ENCODE measurements at places on chromosomes 3 and 15.

- no peak for DNase-seq
These were observed 1.1 kb upstream of the KPNA4 start for GRCh38 chr3:160566499-160566898.

DNA sequence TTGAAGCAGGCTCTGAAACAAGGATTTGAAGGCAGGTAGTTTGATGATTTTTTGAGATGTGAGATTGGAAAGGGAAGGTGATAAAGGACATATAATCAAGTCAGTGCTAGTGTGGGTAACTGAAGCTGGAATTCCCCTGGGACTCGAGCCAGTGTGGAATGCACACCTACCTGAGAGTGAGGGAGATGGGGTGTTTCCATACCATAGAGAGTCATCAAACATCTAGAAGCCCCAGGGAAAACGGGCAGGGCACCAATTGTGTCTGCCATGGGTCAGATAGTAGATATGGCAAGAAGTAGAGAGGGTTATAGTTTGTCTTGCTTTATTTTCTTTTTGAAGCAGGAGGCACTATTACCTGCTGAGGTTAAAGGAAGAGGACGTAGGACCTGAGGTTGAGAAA is 120.0 kb downstream of the SSR3 start:
- DNase-seq: no peak

DNA sequence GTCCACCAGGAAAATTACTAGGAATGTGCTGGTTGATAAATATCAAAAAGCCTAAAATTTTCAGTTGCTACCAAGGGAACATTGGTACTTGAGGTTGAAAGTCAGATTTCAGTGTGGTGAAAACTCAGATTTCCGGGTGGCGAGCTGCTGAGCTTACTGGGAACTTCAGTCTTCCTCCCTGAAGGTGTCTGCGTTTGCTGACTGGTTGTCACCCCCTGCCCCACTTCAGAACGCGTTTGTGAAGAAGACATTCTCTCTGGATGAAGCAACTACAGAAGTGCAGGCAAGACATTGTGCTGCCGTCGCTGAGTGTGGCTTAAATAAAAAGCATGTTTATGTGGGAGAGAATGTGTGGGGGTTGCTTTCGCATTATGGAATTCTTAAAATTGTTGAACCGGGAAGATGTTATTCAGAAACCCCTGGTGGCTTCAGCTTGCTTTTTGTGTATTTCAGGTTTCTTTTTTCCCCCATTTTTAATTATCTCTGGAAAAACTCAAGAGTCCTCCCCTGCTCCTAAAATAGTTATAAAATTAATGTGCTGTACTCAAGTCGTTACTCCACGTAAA is 7.1 kb downstream of the FAM81A start:
- DNase-seq: no peak

DNA sequence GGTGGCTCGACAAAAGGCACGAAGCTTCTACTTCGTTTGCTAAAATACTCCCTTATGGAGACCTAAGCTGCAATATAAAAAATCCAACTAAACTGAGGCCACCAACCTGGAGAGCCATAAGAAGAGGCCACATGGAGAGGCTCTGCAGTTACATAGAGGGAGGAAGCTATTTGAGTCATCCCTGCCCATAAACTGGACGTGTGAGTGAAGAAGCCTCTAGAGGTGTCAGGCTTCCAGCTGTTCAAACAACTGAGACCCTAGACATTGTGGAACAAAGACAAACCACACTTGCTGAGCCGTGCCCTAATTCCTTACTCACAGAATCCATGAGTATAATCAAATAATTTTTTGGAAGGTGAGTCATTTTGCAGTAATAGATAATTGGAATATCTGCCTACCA is 50.2 kb upstream of the GMNC start:
- peak; percentile 69 for DNase-seq

GRCh38 chr15:63860155-63860554 is 26.4 kb upstream of the HERC1 start:
- peak; percentile 6 for DNase-seq

DNA sequence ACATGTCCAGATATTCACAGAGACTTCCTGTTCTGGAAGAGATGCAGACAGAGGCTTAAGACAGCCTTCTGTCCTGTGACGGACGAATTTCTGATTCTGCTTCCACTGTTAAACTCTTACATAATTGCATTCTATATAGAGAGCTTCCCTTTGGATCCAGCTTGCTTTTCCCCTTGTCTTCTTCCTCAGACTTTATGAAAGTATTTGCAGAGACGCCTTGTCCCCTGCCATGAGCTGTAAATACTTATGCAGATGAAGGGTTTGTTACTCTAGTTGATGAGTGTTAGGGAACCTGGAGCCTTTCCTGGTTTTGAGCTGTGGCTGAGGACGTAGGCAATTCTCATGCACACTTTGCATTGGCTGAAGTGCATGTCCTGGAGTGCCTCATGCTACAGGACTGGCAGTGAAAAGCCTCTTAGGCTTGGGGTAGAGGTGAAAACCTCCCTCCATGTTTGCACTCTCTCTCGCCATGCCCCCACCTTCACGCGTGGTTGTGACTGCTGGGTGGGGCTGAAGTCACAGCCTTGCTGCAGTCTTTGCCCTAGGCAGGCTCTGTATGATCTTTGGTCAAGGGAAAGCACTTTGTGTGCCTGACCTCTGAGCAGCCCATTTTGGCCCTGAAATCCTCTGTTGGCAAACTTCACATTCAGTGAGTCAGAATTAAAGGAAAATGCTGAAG is 286.6 kb downstream of the PTPRG start:
- no peak for DNase-seq

DNA sequence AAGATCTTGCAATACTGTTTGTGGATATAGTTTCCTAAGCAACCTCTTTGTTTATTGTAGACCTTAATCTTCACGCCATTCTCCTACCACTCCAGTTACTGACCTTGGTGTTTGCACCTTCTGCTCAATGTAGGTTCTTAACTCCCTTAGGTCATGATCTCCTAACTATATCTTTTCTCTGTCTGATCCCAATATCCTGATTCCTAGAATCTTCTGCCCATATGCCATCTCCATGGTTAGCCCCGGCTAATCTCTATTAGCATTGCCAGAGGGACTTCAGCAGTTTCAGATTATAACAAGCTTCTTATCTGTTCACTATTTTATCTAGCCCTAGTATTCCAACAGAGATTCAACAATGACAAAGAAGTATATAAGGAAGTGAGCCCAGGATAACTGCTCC is 64.9 kb downstream of the IMPG2 start:
- no peak for DNase-seq

DNA sequence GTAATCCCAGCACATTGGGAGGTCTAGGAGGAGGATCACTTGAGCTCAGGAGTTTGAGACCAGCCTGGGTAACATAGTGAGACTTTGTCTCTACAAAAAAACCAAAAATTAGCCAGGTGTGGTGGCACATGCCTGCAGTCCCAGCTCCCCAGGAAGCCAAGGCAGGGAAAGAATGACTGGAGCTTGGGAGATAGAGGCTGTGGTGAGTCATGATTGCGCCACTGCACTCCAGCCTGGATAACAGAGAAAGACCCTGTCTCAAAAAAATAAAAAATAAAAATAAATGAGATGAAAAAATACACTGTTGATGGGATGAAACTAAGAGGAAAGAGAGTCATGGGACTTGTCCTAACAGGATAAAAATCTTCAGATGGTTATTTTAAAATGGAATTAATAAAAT is 137.6 kb downstream of the IMPG2 start:
- no peak for DNase-seq

DNA sequence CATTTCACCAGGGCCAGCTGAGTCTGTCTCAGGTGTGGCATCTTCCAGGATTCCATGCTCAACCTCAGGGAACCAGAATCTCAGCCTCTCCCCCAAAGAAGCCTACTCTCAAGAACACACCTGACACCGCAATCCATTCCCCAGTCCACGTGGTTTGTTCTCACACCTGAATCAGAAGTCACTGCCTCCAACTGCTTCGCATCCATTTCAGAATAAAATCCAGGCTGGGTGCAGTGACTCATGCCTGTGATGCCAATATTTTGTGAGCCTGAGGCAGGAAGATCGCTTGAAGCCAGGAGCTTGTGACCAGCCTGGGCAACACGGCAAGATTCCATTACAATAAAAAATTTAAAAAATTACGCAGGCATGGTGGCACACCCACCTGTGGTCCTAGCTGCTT is 212.2 kb downstream of the FOXP1 start:
- no peak for DNase-seq

DNA sequence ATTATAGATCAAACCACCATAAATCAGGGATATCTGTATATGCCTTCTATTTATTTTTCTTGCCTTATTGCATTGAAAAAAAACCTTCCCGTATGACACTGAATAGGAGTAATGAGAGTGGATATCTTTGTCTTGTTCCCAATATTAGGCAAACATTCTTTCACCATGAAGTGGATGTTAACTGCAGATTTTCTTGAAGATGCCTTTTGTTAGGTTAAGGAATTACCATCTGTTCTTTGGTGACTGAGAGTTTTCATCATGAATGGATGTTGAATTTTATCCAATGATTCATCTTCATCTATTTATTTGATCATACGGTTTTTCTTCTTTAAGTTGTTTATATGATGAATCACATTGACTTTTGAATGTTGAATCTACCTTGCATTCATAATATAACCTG is 47.1 kb upstream of the MECOM start:
- no peak for DNase-seq

DNA sequence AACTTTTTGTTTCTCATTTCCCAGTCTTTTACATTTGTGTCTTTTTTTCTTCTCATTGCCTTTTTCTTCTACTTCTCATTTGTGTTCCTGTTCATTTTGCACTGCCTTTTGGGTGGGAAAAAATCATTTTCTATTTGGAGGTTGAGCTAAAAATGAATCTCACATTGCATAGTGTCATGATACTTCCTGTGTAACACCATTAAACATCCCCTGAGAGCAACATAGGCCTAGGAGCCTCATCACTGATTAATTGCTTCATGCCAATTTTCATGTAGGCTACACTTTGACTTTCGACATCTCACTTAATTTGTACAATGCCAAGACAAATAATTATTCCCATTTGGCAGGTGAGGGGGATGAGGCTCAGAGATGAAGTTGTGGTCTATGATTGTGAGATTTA is 279.2 kb downstream of the EDEM1 start:
- DNase-seq: no peak

- DNase-seq: no peak
These were observed 72.8 kb upstream of the ITGA11 start for GRCh38 chr15:68504681-68505170.

DNA sequence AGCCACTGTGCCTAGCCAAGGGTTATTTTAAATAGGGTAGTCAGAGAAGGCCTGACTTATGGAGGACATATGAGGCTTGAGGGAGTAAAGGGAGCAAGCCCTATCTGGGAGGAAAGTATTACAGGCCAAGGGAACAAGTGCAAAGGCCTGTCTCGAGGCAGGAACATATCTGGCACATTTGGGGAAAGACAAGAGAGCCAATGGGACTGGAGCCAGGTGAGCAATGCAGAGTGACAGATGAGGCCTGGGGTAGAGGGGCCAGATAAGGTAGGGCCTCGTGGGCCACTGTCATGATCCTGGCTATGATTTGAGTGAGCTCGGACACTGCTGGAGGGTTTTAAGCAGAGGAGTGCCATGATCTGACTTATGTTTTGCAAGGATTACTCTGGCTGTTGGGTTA is 43.8 kb downstream of the DCP1A start:
- DNase-seq: no peak

DNA sequence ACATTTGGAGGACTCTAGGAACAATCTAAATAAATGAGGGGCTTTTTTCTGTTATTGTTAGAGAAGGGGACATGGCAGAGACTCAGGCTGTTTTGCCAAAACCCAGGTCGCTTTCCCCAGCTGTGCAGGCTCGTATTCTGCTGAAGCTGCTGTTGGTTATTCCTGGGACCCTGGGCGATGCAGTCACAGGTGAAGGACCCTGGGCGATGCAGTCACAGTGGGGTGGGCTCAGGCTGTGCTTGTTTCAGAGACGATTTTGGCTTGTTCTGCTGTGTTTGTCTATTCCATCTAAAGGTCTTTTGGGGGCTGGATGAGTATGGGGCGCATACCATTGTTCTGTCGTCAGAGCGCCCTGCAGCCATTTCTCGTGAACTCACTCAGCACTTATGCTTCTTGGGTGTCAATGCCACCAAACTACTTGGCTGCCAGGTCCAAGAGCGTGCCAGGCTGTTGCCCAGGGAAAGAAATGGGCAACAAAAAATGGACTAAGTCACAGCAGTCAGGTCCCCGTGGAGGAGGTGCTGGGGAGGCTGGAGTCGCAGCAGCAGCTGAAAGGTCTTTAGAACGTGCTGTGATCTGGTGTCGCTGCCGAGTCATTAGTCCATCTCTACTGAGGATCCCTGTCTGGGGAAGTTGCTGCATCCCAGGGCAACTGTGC is 151.4 kb downstream of the CHDH start:
- no peak for DNase-seq

GRCh38 chr3:188520466-188520865 is 366.5 kb downstream of the LPP start:
- DNase-seq: no peak

GRCh38 chr15:43998607-43999006 is 171.8 kb downstream of the WDR76 start:
- no peak for DNase-seq

DNA sequence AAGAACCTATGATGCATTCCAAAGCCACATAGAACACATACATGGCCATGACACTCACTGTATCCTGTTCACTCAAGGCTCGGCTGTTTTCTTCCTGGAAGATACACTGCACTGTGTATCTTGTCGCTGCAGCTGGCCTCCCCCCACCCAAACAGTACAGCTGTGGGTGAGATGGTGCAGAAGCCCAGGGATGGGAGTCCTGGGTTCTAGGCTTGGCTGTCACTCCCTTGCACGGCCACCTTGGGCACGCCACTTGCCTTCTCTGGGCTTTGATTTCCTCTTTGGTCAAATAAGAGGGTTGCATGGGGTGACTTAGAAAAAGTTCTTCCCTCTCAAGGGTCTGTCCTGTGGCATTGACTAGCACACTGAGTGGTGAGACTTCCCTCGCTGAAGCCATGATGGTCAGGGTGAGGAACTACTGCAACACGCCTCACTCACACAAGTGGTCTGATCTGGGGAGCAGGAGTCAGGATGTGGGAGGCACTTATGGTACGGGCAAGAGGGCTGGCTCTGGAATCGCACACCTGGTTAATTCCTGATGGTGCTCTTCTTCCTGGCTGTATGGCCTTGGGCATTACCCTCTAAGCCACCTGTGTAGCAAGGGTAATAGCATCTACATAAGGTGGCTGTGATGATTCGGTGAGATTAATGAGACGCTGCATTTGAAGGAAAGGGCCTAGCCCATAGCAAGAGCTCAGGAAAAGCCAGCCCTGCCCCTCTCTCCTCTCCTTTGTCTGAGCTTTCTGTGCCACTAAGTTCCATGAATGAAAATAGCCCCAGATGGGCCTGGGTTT is 44.0 kb downstream of the ANP32A start:
- no peak for DNase-seq

- no peak for DNase-seq
These were observed 27.9 kb downstream of the ZNF710 start for GRCh38 chr15:90029024-90029423.

DNA sequence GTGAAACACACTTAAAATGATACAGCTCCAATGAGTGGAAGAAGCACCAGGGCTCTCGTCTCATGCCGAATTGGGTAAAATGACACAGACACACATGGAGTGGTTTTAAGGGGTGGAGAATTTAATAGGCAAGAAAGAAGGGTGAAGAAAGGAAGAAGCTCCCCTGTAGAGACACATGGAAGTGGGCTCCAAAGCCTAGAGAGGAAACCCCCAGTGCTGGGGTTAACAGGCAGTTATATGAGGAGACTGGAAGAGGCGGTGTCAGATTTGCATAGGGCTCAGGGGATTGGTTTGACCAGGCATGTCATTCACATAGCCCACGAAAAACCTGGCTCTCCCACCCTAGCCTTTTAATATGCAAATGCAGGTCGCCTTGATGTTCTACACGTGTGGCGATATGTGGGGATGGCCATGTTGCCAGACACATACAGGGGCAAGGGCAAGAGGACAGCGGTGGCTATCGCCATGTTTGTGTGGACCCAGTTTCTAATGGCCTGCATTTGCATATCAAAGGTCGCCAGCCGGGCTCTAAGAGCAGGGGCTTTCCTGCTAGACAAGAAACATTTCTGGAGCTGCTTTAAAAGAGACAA is 1.9 kb upstream of the DPH6 start:
- no peak for DNase-seq
